ENCODE measurements at places on chromosomes 6 and 20.

GRCh38 chr20:53935344-53936084 lies 134.9 kb downstream of the BCAS1 start:
- no peak for DNase-seq

GRCh38 chr6:108671790-108672189 lies 111.1 kb downstream of the FOXO3 start:
- DNase-seq: no peak

- no peak for DNase-seq
Observed at GRCh38 chr20:45863543-45864470, 6.4 kb downstream of the ZSWIM3 start.

DNA sequence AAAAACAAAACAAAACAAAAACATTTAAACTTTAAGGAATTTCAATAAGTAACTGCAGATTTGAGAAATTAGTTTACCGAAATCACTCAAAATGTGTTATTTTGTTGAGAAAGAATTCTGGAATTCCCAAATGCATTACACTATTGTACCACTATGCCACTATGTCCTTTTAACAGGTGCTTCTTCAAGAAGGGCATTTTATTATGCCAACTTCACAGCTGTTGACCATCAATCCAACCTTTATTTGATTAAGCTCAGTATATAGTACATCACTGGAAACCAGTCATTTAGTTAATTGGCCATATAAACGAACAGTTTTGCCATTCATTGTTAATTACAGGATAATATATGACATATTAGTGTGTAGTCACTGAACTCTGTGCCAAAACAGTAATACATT lies 221.7 kb downstream of the ARHGAP18 start:
- DNase-seq: no peak

GRCh38 chr20:54355631-54356280 lies 119.6 kb upstream of the DOK5 start:
- no peak for DNase-seq

- no peak for DNase-seq
Observed at GRCh38 chr6:1630212-1630770, 20.6 kb downstream of the FOXC1 start.

GRCh38 chr6:36980129-36980528 lies 5.9 kb downstream of the MTCH1 start:
- DNase-seq: no peak

All from activated CD8-positive, alpha-beta memory T cell treated with anti-CD3 and anti-CD28 coated beads for 48 hours (primary cell).